Activated CD4-positive, alpha-beta T cell treated with anti-CD3 and anti-CD28 coated beads, Interleukin-2, Interleukin-4, amounts not matched to agents 100 ng/mL and 50 ng/mL, durations not matched to agents 16 hours and 8 hours (primary cell): ENCODE measurements at places on chromosomes 4 and X.
A peak's percentile ranks its signal among the peaks of the same experiment; 100 is the strongest.

GRCh38 chr4:64538219-64538618 lies 129.0 kb upstream of the TECRL start:
- no peak for DNase-seq

GRCh38 chr4:10673817-10674369 lies 10.7 kb downstream of the CLNK start:
- DNase-seq: no peak

DNA sequence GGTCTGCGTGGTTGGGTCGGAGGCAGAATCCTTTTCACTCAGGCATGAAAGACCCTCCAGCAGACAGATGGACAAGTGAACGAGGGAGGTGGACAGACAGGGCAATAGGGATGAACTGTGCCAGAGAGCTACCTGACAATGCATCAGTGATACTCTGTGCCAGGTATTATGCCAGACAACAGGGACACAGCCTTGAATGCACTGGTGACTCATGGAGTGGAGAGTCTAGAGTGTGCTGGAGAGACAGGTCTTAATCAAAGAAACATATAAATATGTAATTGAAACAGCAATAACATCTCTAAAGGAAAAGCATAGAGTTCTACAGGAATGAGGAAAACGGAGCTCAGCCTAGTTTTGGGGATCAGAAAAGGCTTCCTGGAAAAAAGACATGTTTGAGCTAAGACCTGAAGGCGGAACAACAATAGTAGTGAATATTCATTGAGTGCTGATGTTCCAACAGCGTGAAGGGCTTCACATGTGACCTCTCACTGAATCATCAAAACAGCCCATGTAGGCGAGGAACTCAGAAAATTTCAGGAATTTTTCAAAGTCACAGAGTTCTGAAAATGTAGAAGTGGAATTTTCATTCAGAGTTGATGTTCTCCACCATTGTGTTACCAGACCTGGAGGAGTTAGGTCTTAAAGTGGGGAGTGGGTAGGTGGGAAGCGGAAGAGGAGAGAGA lies 20.0 kb upstream of the FGFBP2 start:
- DNase-seq: no peak

DNA sequence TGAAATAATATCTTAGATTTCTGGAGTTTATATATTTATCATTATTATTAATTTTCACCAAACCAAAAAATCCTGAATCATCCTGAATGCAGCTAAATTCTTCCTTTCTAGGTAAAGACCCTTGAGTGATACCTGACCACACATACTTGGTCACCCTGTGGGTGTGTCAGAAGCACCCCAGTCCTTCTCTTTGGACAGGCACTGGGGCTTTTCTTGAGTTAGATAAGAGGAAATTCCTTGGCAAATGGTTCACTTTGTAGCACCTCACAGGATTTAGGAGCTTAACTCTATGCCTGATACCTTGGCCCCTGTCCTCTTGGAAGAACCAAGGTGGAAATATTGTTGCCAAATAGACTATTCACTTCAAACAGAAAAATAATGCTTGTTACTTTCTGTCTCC lies 69.6 kb upstream of the PNPLA4 start:
- DNase-seq: no peak

- no peak for DNase-seq
Observed at GRCh38 chr4:89640620-89641366, 196.2 kb downstream of the SNCA start.

GRCh38 chrX:6678313-6678712 lies 143.4 kb upstream of the VCX3A start:
- no peak for DNase-seq

DNA sequence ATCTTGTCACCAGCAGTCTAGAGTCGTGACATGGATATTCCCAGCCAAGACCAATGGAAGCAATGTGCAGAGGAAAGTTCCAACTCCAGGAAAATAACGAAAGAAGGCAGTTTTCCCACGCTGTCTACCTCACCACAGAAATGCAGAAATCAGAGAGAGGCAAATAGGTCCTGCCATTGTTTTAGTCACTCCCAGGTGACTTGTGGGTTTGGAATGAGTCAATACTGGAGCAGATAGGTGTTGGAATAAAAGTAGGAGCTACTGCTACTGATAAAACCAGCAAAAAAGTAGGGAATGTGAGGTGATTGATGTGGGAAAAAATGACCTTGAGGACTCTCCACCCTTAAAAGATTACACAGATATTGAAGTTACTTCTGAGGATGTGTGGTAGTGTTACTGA lies 72.8 kb upstream of the RAI2 start:
- DNase-seq: no peak

DNA sequence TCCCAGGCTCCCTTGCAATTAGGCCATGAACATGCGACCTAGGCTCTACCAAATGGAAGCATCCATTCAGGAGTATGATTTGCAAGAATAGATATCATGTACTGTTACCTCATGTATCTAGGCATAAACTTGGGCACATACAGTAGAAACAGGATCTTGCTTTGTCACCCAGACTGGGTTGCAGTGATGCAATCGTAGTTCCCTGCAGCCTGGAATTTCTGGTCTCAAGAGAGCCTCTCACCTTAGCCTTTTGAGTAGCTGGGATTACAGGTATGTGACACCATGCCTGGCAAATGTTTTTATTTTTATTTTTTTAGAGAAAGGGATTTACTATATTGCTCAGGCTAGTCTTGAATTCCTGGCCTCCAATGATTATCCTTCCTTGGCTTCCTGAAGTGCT lies 994.2 kb downstream of the ADGRL3 start:
- DNase-seq: no peak

GRCh38 chrX:6954836-6955235 lies 192.7 kb upstream of the STS start:
- DNase-seq: no peak

GRCh38 chr4:173074501-173074946 lies 94.1 kb upstream of the GALNT7 start:
- peak; percentile 0 for DNase-seq

DNA sequence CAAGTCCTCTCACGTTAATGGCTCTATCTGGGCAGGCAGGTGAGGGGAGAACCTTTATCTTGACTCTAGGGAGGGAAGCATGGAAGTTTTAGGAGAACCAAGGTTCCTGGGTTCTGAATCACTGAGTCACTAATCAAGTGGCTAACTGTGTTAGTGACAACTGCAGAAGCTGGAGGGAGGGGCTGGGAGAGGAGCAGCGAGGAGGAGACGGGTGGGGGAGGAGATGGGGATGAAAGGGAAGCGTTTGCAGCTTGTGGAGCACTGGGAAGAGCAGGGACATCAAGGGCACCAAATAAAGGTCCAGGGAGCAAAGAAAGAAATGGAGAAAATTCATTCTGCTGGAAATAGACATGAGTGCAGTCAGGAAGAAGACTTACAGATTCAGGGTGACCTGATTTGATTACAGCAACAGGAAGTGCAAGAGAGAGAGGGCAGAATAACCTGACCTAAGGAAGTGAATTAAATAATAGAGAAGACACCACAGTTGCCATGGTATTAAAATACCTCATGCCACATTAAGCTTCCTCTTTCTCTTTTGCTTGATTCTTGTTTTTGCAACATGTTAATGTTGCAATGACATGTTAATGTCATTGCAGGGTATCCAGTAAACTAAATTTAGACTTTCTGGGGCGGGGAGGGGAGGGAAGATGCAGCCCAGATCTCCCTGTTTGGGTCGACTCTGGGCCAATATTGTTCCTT lies 4.5 kb upstream of the SETD7 start:
- DNase-seq: peak; percentile 20

DNA sequence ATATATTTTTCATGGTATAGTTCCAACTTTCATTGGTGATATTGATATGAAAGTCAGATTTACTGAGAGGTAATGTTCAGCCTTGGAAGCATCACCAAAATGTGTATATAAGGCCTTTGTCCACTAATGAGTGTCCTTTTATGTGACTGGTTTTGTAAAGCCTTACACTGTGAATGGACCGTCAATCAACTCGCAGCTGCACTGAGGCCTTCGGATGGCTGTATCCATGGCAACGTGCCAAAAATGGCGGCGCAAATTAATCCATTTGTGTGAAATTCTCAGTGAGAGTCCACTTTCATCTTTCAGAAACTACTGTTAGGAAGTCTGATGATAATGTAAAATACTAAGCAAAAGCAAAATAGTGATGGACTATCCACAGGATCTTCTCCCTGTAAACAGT lies 131.7 kb downstream of the SPCS3 start:
- no peak for DNase-seq

DNA sequence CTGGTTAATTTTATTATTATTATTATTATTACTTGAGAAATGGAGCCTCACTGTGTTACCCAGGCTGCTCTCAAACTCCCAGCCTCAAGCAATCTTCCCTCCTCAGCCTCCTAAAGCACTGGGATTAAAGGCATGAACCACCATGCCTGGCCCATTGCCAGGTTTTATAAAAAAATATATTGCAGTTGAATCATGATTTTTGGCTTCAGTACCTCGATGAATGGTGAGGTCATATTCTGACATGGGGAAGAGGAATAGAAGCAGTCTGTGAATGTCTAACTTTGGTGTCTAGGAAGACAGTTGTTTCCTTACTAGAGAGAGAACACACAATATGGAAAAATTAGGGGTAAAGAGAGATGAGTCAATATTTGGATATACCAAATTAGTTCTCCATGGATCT lies 32.0 kb downstream of the CCSER1 start:
- no peak for DNase-seq

GRCh38 chr4:33628296-33628695 lies 2616.0 kb downstream of the ARAP2 start:
- no peak for DNase-seq

DNA sequence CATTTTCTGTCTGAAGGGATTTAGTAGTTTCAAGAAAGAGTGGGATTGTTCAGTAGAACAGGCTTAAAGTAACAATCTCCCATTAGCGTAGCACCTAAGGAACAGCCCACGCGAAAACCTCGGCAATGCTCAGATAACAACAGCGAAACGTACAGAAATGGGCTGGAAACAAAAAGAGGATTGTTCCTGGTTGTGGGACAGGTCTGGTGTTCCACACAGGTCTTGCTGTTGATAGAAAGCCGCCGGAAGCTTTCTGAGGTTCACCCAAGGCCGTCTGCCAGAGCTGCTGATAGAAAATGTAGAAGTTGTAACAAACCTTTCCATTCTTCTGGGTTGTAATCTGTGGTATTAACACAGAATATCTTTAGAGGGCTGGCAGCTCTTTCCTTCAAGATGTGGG lies 69.4 kb upstream of the CLCN4 start:
- no peak for DNase-seq

DNA sequence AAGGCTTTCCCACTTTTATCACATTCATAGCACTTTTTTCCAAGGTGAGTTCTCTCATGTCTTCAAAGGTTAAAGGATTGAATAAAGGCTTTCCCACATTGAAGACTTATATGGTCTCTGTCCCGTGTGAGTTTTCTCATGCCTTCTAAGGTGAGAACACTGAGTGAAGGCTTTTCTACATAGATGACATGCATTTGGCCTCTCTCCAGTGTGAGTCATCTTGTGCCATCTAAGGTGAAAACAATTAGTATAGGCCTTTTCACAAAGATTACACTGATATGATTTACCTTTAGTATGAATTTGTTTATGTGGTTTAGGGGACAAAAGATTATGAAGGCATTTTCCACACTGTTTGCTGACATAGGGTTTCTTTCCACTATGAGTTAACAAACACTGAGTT lies 21.2 kb downstream of the USP17L30 start:
- DNase-seq: no peak

- no peak for DNase-seq
Observed at GRCh38 chr4:153393397-153393796, 48.9 kb downstream of the MND1 start.

GRCh38 chr4:11914406-11914805 lies 485.7 kb upstream of the HS3ST1 start:
- DNase-seq: no peak

GRCh38 chrX:40908026-40908425 lies 172.7 kb upstream of the MED14 start:
- DNase-seq: no peak

GRCh38 chrX:120750381-120750780 lies 120.5 kb upstream of the C1GALT1C1 start:
- DNase-seq: no peak

DNA sequence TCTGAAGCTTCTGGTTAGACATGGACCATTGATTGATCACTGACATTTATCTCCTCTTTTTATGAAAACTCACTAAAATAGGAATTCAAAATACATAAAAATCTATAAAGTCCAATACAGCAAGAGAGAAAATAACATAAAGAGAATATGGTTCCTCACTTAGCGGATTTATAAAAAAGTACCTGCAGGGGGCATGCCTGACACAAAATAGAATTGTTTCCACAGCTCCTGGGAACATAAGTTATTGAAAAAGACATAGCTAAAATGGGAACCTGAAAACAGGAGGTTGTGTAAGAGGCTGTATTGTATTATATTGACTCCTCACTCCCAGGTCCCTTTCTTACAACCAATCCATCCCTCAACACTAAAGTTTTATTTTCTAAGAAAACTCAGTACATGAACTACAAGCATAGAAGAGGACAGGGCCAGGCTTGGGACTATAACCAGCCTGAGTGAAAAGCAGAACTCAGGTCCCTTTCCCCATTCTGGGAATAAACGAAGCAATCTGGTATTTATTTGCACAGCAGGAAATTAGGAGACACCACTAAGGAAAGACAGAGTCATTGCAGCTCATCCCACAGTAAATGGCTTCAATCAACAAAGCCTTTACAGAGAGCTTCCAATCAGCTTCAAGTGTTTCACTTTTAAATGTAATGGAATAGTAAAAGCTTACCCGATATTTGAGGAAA lies 121.1 kb upstream of the NDST4 start:
- DNase-seq: peak; percentile 19

DNA sequence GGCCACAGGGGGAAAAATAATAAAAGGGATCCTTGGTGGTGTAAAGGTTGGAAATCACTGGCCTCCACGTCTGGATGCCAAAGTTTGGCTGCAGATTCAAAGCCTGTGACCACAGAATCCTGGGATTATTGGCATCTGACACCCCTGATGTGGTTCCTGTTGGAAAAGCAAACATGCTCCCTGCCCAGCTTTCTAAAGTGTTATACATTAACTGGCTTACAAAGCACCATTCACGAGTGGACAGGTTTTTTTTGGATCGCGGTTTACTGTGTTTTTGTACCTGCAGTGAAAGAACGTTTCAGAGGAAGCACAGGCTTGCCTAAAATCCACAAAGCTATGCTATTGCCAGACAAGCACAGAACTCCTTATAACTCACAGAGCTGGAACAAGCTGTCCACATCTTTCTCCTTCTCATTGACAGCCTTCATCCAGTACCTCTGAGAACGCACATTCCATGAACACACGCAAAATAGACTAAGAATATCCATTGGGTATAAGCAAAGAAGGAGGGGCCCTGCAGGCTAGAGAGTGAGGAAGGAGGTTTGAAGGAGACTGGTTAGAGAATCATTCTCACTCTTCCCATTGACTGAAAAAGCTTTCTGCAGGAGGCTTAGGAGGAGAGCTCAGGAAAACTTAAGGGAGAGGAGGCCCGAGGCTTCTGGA lies 14.5 kb upstream of the CAPN6 start:
- no peak for DNase-seq

GRCh38 chrX:11446336-11446735 lies 153.1 kb downstream of the AMELX start:
- DNase-seq: no peak

GRCh38 chr4:7139167-7139982 lies 53.0 kb upstream of the SORCS2 start:
- DNase-seq: no peak

GRCh38 chr4:147971116-147971515 lies 239.2 kb downstream of the ARHGAP10 start:
- DNase-seq: no peak

GRCh38 chrX:75781611-75782010 lies 3.4 kb downstream of the MAGEE2 start:
- no peak for DNase-seq

GRCh38 chrX:96538104-96538725 lies 146.4 kb upstream of the DIAPH2 start:
- no peak for DNase-seq
